ENCODE measurements at places on chromosomes 7 and 10.

GRCh38 chr10:4285121-4285520 lies 500.1 kb upstream of the KLF6 start:
- no peaks in the 10 kb centered on the region for H3K27me3 ChIP-seq
- peak overlapping the region; percentile 82 for H3K27ac ChIP-seq
- DNase-seq: no peak
- H3K4me3 ChIP-seq: no peak overlapping the region

DNA sequence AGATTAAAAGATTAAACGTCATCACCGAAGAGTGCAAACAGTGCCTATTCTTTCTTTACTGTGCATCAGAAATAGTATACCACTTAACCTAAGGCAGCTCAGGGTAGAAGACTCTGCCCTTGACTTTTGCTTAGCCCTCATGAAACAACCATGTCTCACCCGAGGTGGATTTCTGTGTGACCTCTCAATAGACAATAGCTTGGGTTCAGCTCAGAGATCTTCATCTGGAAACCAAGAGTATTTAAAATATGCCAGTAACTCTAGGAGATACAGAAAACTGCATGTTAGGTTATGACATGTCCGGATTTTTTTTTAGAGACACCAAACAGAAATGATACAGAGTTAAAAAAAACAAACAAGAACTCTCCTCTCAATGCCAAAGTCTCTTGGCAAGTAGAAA lies 75.8 kb downstream of the JAZF1 start:
- no peaks in the 10 kb centered on the region for H3K27me3 ChIP-seq
- no peak for DNase-seq
- peaks cover 79% of the 10 kb centered on the region for H3K4me1 ChIP-seq
- H3K27ac ChIP-seq: peak overlapping the region; percentile 91
- H3K36me3 ChIP-seq: no peaks in the 10 kb centered on the region

- H3K36me3 ChIP-seq: no peaks in the 10 kb centered on the region
- H3K27ac ChIP-seq: no peak overlapping the region
- peaks cover 17% of the 10 kb centered on the region for H3K4me1 ChIP-seq
- H3K4me3 ChIP-seq: no peak overlapping the region
- DNase-seq: no peak
These were observed 336.0 kb downstream of the AUTS2 start for GRCh38 chr7:69934144-69934903.

GRCh38 chr7:94453898-94454297 lies 55.7 kb upstream of the CASD1 start:
- H3K27ac ChIP-seq: peak overlapping the region; percentile 22
- DNase-seq: no peak
- H3K4me1 ChIP-seq: peaks cover 33% of the 10 kb centered on the region
- no peaks in the 10 kb centered on the region for H3K36me3 ChIP-seq

GRCh38 chr7:131845573-131846314 lies 289.3 kb upstream of the PODXL start:
- no peak overlapping the region for H3K27ac ChIP-seq
- H3K27me3 ChIP-seq: peaks cover 66% of the 10 kb centered on the region
- H3K4me3 ChIP-seq: no peak overlapping the region
- H3K36me3 ChIP-seq: no peaks in the 10 kb centered on the region
- peaks cover 7% of the 10 kb centered on the region for H3K4me1 ChIP-seq

Measured in left ventricle myocardium inferior (tissue), 1 donor.